Renal cortex interstitium (tissue), 15 donors: ENCODE measurements at places on chromosomes 2 and 18. TPM values are rescaled to one million over a fixed set of nuclear protein-coding genes. Genes with fewer than 3 reads are reported as not detected.

SLC5A6 gene
- 37.2 TPM for polyA plus RNA-seq

RTP5 gene
- polyA plus RNA-seq = 0.06 TPM

KIAA2012 gene
- 0.10 TPM for polyA plus RNA-seq

SNED1 gene
- 13.9 TPM for polyA plus RNA-seq

EVX2 gene
- polyA plus RNA-seq = not detected

SCN3A gene
- polyA plus RNA-seq = 0.34 TPM

MFSD2B gene
- polyA plus RNA-seq = 3.9 TPM

DSC2 gene
- polyA plus RNA-seq = 50.6 TPM

AQP12A gene
- not detected for polyA plus RNA-seq

IL36B gene
- polyA plus RNA-seq = not detected

UNC50 gene
- 80.2 TPM for polyA plus RNA-seq

REG3A gene
- polyA plus RNA-seq = not detected

EFEMP1 gene
- 97.8 TPM for polyA plus RNA-seq

ANO7 gene
- 1.9 TPM for polyA plus RNA-seq

KIF5C gene
- polyA plus RNA-seq = 5.3 TPM

CHN1 gene
- 28.9 TPM for polyA plus RNA-seq

POTEI gene
- 0.19 TPM for polyA plus RNA-seq

MAPK4 gene
- 9.1 TPM for polyA plus RNA-seq

MRO gene
- 2.4 TPM for polyA plus RNA-seq

SLC14A1 gene
- 1.5 TPM for polyA plus RNA-seq

DOK6 gene
- polyA plus RNA-seq = 21.7 TPM

SCTR gene
- 9.4 TPM for polyA plus RNA-seq

DUSP2 gene
- polyA plus RNA-seq = 8.9 TPM

FHL2 gene
- polyA plus RNA-seq = 27.4 TPM

SLC19A3 gene
- 10.1 TPM for polyA plus RNA-seq

EPAS1 gene
- 61.4 TPM for polyA plus RNA-seq

GALNT5 gene
- 0.50 TPM for polyA plus RNA-seq
